Heart left ventricle (tissue), 16 donors: ENCODE measurements at places on chromosomes 11 and 22. TPM values are rescaled to one million over a fixed set of nuclear protein-coding genes. Genes with fewer than 3 reads are reported as not detected.

GRCh38 chr11:18265949-18266348 lies at the start of gene SAA1:
Gene SAA1 (plus strand): TSS chr11:18266264. CDS start chr11:18266888, 624 bp downstream.
- H3K4me1 ChIP-seq, result no peaks in the 10 kb centered on the region
- no peak within 1 kb of the TSS for H3K27ac ChIP-seq
- DNase-seq, result no peak
- H3K27me3 ChIP-seq, result no peaks in the 10 kb centered on the region

Gene ZNF215
- total RNA-seq, result 0.56 TPM

- H3K4me3 ChIP-seq, result no peak overlapping the region
- no peaks in the 10 kb centered on the region for H3K4me1 ChIP-seq
- peak; percentile 32 for DNase-seq
- no peak overlapping the region for H3K27ac ChIP-seq
Observed at GRCh38 chr11:19879307-19880087, 166.9 kb downstream of the NAV2 start.

- peaks cover 5% of the 10 kb centered on the region for H3K4me1 ChIP-seq
- no peak overlapping the region for H3K27ac ChIP-seq
- no peaks in the 10 kb centered on the region for H3K36me3 ChIP-seq
Observed at GRCh38 chr22:37210041-37210803, 2.1 kb downstream of the SSTR3 start.

Gene BAIAP2L2
- 0.09 TPM for total RNA-seq

- no peaks in the 10 kb centered on the region for H3K4me1 ChIP-seq
- H3K4me3 ChIP-seq, result no peak overlapping the region
- H3K27ac ChIP-seq, result no peak overlapping the region
- no peaks in the 10 kb centered on the region for H3K36me3 ChIP-seq
Observed at GRCh38 chr11:108960501-108960900, 295.6 kb downstream of the DDX10 start.
